ENCODE measurements at places on chromosomes 11 and 22.

DNA sequence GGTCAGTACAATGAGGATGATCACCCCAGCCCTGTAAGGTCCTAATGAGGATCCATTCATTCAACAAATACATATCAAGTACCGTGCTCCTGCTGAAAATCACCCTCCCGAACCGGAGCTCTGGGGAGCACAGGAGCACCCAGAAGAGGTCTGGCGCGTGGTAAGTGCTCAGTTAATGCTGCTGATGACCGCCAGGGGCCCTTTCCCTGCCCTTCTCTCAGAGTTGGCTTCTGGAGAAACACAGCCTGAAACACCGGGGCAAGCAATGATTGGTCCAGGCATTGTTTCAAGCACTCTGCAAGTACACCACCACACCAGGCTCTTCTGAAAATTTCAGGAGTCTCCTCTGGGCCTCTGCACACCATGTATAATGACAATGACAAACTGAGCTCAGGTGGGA is 3.8 kb upstream of the CCDC86 start:
- DNase-seq: no peak

- no peak for DNase-seq
Observed at GRCh38 chr11:113992459-113993110, 17.7 kb downstream of the HTR3A start.

DNA sequence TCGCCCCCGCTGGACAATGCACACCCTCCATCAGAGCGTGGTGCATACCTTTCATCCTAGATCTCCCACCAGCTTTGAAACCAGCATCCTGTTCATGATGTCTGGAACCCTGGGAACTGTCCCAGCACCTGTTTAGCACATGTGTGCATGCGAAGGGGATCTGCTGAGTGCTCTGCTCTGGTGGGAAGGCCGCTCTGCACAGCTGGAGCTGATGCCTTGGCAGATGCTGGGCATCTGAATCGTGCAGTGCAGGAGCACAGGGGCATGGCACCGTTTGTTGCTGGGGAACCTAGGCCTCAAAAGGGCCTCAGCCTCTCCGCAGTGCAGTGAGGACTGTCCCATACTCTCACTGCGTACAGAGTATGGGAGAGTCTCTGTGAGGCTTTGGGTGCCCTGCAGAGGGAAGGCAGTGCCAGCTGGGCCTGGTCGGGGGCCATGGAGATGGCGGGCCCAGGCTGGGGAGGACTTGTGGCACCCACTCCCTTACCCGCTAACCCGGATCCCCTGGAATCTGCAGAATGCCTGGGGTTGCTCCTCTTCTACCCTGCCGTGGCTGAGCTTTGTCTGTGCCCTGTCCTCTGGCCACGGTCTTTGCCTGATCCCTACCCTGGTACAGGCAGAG is 72.9 kb upstream of the ATXN10 start:
- no peak for DNase-seq

GRCh38 chr11:62694455-62695167 is 5.3 kb upstream of the LRRN4CL start:
- DNase-seq: peak; percentile 42

- DNase-seq: no peak
Observed at GRCh38 chr11:55714982-55715888, 53.2 kb downstream of the OR4C6 start.

DNA sequence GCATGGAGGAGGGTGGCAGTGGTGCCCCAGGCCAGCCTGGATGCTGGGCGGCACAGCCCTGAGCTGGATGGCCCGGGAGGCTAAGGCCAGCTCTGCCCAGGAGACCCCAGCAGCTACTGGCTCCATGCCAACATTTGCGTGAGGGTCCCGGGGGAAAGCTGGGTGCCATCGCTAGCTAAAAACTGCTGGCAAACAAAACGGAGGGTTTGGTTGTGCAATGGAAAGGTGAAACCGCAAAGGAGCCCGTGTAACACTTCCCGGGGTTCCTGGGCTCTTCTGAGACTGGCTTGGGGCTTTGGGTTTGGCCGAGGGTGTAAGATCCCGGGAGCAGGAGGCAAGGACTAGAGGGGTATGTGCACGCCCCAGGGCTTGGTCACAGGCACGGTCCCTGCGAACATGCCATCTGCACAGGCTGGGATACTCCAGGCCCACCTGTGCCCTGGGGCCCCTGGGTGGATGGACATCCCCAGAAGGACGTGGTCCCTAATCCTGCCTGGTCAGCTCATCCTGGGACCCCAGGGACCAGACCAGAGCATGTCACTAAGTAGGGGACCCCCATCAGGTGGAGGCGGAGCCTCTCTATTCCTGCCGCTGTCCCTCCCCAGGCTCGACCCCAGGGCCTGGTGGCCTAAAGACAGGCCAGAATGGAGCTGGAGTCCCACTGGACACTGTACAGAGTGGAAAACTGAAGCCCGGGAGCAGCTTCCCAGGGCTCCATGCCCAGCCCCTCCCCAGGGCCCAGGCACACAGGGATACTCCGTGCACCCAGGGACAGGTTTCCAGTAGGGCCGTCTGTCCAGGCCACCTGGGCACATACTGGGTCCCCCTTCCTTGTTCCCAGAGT is 44.6 kb downstream of the IGF2 start:
- DNase-seq: no peak

GRCh38 chr11:33694346-33695050 is 6.1 kb downstream of the C11orf91 start:
- DNase-seq: no peak

DNA sequence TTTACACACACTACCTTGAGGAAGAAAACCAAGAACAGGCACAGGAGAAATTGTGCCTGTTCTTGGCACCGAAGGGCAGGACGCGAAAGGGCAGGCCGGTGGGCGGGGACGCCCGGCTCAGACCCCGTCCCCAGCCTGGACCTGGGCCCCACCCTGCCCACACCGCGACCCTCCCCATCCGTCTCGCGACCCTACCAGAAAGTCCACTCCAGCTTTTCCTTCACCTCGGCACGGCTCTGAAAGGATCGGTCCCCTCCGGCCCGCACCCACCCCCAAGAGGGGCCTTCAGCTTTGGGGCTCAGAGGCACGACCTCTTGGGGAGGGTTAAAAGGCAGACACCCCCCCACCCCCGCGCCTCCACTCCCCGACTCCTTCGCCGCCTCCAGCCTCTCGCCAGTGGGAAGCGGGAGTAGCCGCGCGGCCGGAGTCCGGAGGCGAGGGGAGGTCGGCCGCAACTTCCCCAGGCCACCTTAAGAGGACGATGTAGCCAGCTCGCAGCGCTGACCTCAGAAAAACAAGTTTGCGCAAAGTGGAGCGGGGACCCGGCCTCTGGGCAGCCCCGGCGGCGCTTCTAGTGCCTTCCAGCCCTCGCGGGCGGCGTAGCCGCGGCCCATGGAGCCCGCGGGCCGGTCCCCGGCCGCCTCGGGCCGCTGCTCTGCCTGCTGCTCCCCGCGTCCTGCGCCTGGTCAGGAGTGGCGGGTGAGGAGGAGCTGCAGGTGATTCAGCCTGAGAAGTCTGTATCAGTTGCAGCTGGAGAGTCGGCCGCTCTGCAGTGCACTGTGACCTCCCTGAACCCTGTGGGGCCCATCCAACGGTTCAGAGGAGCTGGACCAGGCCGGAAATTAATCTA is 4.4 kb downstream of the SEC14L6 start:
- DNase-seq: no peak

DNA sequence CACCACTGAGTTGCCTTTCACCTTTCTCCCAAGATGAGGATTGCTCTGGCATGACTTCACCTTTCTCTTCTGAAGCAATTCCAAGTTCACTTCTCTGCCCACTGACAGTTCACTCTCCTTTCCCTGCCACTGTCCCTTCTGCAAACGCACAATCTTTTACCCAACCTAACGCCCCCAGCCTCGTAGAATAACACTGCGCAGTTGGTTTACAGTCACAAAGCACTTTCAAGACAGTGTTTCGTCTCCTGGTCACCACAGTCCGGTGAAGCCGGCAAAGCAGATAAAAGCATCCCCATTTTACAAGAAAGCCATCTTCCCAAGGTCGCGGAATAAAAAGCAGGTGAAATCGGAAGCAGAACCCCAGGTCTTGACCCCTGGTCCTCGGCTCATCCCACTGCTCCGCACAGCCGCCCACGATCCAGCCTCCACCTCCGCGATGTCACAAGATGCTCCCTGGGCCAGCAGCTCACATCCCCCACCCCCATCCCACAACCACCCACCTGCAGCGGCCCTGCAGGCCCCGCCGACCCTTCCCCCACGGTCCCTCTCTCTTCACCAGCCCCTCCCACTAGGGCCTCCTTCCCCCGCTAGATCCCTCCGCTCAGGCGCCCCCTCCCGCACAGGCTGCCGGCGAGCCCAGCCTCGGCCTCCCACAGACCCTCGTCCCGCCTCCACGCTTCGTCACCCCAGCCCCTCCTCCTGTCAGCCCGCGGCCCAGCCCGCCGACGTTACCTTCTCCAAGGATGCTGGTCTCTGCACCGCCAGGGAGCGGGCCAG is 585 bp downstream of the PI4KA start:
- DNase-seq: peak; percentile 69

DNA sequence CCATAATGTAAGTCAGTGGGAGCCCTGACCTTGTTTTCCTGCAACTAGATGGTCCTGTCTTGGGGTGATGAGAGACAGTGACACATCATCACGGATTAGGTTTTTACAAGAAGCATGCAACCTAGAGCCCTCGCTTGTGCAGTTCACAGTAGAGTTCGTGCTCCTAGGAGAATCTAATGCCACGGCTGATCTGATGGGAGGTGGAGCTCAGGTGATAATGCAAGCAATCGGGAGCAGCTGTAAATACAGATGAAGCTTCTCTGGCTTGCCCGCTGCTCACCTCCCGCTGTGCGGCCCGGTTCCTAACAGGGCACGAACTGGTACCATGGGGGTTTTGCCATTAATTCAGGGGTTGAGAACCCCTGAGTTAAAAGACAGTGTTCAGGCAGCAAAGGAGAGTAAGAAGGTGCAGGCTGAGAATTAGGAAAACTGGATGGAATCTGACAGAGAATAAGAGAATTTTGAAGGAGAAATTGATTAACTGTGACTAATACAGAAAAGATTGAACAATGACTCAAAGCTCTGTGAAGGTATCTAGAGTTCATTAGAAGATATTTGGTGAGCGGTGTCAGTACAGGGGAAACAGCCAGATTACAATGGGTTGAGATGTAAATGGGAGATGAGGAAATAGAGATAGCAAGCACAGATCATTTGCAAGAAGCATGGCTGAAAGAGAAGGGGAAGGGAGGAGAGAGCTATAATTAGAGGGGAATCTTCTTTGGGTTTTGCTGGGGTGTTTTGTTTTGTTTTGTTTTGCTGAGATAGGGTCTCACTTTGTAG is 21.0 kb downstream of the WEE1 start:
- no peak for DNase-seq

GRCh38 chr11:119810478-119811232 is 81.7 kb upstream of the NECTIN1 start:
- no peak for DNase-seq

DNA sequence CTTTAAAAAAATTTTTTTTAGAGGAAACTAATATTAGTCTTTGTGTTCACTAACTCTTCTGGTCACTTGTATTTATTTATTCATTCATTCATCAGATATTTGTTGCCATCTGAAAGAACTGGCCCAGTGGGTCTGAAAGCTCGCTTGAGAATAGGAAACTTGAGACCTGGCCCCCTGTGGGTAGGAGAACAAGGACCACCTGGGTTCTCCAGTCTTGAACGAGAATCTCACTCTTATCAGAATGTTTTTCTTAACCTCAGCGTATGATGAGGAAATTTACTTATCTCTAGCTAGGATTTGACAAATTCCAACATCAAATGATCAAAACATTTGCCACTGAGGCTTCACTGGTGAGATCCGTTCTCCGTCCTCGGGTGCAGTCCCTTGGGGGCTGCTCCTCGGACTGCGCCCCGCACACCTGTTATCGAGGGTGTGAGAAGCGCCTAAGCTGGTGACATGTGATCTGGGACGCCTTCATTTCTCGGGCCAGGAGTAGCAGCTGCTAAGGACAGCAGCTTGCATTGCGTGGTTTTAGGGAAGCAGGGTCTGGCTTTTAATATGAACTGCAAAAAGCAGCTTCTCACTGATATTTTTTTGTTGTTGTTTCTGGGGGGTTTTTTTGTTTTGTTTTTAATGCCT is 6.3 kb downstream of the C22orf31 start:
- no peak for DNase-seq

- DNase-seq: no peak
Observed at GRCh38 chr11:69142895-69143294, 12.8 kb upstream of the SMIM38 start.

GRCh38 chr11:5671831-5672230 is 13.0 kb downstream of the TRIM5 start:
- DNase-seq: no peak
